GM03348 (cell line): ENCODE measurements at places on chromosomes 5 and 9.

DNA sequence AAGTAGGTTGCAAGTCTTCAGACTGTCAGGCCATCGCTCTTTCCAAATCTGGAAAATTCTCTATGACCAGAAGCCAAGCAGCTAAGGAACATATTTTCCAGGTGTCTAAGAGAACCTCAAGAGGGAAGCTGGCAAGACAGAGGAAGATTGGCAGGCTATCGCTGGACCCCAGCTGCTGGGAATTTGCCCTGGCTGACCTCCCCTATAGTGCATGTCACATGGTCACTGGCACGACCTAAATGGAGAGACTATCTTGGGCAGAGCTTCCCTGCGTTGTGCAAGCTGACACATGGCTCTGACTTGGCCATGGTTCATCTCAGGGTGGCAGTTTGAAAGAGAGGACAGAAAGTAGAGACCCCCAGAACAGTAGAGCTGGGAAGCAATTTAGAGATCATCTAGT lies 104.9 kb upstream of the ZNF618 start:
- DNase-seq: no peak

- DNase-seq: no peak
These were observed 67.4 kb upstream of the SPINK5 start for GRCh38 chr5:147996379-147996778.

GRCh38 chr9:136974817-136975535 lies 2.3 kb upstream of the PTGDS start:
- no peak for DNase-seq

- peak; percentile 52 for DNase-seq
These were observed 48.5 kb upstream of the RLN1 start for GRCh38 chr9:5388026-5388819.

- DNase-seq: no peak
These were observed 61.1 kb upstream of the SAP30L start for GRCh38 chr5:154384480-154385235.

DNA sequence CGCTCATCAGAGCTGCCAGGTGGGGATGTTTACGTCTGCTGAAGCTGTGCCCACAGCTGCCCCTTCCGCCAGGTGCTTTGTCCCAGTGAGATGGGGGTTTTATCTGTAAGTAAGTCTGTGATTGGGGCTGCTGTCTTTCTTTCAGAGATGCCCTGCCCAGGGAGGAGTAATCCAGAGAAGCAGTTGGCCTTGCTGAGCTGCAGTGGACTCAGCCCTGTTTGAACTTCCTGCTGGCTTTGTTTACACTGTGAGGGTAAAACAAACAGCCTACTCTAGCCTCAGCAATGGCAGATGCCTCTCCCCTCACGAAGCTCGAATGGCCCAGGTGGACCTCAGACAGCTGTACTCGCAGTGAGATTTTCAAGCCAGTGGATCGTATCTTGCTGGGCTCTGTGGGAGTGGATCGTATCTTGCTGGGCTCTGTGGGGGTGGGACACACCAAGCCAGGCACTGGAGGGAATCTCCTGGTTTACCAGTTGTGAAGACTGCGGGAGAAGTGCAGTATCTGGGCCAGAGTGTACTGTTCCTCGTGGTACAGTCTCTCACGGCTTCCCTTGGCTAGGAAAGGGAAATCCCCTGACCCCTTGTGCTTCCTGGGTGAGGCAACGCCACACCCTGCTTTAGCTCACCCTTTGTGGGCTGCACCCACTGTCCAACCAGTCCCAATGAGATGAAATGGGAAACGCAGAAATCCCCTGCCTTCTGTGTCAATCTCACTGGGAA lies 530.1 kb upstream of the DMAC1 start:
- no peak for DNase-seq

DNA sequence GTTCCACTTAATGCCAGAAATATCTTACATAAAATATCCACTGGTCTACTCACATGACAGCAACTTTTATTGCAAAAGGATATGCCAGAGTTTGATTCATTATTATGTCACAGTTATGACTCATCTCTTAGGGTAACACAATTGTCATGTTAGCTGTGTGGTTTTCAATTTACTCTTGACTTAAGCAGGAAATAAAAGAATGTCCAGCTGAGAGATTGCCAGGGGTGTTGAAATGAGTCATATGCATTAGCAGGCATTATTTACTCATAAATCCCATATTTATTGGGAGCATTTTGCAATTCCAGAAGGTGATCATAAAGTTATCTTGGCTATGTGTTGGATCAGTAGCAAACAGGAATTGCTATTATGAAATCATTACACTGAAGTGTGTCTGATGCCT lies 1164.6 kb upstream of the CDH18 start:
- no peak for DNase-seq

GRCh38 chr9:35603506-35603985 lies 1.5 kb upstream of the TESK1 start:
- peak; percentile 86 for DNase-seq

- peak; percentile 16 for DNase-seq
These were observed 30.3 kb downstream of the TYRP1 start for GRCh38 chr9:12723409-12724028.

DNA sequence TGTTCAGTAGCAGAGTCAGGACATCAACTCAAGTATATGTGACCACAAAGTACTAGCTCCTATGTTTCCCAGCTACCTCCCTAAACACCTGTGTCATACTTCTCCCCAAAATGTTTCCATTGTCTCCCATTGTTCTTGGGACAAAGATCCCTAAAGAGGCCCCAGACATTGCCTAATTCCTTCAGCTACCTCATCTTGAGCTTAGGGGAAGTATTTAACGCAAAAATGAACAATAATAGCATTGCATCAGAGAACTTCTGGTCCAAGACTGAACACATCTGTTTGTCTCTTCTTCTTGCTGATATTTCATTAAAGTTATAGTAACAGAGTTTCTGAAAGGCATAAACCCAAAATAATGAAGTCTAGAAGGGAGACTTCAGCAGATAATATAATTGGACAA lies 430.8 kb downstream of the MTRR start:
- no peak for DNase-seq

DNA sequence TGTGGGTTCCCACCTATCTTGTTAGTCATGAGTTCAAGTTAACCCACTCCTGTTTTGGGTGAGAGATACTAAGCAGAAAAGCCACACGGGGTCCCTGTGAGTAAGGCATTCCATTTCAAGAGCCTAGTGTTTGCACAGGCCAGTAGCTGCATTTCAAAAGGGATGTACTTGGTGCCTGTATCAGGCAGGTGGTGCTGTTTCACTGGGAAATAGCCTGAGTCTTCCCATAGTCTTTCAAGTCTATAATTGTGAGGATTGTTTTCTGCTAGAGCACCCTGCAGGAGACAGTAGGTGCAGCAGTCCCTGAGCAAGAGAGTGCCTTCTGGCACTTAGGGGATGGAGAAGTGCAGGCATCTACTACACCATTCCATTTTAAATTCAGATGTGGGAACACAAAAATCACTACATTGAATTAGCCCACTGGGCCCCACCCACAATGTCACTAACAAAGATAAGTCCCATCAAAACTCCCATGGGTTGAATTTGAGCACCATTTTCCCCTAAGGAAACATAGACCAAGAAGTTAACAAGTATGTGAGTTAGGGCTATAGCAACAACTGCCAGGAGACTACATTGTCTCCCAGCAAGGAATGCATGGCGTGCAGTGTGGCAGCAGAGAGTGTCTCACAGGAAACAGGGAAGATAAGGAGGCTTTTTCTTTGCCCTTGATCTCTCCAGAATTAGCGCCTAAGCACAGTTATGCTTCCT lies 263.2 kb downstream of the COX7C start:
- DNase-seq: peak; percentile 81

DNA sequence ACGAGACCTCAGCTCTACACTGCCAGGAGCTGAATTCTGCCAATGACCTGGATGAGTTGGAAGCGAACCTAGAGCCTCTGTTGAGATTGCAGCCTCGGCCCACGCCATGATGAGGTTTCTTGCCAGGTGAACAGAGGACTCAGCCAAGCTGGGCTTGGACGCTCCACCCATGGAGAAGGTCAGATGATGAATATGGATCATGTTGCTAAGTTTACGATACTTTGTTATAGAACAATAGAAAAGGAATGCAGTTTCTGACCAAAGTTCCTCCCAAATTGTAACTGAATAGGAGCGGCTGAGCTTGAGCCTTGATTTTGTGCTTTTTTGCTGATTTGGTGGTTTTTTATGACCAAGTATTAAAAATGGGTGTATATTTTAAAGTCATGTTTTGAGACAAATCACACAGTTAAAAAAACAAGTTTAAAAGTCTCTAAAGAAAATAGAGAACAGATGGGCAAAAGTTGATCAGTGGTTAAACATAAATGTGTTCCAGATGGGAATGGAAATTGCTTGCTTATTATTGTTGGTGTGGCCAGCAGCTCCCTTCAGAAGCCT lies 32.9 kb downstream of the ROPN1L start:
- peak; percentile 74 for DNase-seq

GRCh38 chr5:161256957-161257356 lies 289.6 kb downstream of the GABRB2 start:
- no peak for DNase-seq

- no peak for DNase-seq
These were observed 21.1 kb upstream of the DMRTA1 start for GRCh38 chr9:22425551-22425950.

DNA sequence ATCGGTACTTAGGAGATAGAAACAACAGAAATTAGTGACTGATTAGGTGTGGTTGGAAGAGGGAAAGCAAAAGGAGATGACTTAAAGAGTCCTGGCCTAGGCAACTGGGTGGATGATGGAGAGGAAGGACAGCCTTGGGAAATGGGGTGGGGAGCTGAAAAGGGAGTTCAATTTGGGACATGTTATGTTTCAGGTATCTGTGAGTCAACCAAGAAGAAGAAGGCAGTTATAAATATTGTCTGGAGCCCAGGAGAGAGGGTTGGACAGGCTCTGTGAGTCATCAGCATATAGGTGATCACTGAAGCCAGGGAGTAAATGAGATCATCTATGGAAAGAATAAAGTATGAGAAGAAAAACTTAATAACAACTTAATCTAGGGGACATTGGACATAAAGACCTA lies 357.7 kb downstream of the NPR3 start:
- DNase-seq: no peak

DNA sequence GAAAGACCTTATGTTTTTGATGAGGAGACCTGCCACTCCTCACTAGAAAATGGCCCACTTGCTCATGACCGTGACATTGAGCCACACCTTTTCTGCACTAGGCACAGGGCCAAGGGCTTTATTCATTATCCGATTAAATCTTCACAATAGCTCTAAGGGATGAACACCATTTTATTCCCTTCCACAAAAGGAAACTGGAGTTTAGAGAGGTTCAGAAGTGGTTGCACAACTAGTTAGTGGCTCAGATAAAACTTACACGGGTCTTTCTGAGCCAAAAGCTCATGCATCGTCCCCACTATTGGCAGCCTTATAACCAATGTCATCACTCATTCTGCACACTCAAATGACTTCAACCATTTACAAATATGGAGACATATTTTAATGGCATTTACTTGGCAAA lies 39.4 kb downstream of the SUSD1 start:
- no peak for DNase-seq

GRCh38 chr9:19629488-19629887 lies 159.3 kb downstream of the SLC24A2 start:
- DNase-seq: no peak

DNA sequence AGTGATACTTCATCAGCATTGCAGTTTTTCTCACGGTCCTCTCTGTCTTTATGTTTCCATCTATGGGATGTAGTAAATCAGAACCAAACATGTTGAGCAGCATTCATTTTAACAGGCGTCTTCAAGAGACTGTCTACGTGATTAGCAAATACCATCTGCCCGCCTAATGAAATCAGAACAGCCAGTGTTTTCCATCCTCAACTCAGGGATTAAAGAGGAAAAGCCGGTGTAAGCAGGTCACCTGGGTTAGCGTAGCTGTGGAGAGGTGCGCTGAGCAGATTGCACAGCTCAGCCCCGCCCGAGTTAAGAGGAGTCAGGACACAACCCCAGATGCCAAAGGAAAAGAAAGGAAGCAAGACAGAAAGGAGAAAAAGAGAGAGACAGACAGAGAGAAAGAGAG lies 54.3 kb upstream of the ANKRD33B start:
- no peak for DNase-seq

DNA sequence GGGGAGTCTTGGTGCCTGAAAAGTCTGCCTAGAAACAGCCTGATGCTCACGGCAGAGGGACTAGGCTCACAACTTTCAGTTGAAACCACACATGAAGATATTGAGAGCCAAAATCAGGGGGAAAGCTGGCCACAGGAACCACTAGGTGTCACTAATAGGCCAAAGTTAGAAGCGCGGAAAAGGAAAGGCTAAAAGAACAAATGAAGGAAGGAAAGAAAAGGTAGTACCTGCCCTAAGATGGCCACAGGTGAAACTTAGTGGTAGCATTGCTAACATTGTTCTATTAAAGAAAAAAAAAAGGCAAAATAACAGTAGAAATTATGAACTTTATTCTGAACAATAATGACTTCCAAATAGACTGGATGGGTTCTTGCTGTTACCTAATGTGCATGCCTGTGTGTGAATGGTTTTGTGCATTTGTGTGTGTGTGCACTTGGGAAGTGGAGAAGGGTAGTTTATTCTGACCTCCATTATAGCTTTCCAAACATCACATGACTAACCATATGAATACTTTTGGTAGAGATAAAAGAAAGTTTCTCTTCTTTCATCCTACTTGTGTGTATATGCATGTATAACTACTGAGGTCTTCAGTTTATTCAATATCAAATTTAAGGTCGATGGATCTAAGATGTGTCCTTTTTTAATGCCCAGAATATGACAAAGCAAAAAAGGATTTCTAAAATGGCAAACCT lies 2.1 kb upstream of the RFESD start:
- DNase-seq: peak; percentile 62

DNA sequence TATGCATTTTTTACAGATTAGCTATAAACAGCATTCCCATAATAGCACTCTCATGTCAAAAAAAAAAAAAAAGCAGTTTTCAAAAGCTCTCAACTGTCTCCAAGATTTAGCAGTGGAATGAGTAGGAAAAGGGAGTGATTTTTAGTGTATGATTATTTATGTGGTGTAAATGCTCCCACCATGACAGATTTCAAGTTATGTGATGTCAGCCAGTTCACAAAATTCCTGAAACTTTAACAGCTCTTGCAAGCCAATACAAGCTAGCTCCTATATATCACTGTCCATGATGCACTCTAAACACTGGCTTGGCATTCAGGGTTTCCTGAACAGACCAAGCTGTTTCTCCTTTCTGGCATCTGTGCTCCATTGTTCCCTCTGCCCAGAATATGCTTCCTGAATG lies 7.9 kb upstream of the ANKDD1B start:
- DNase-seq: no peak

DNA sequence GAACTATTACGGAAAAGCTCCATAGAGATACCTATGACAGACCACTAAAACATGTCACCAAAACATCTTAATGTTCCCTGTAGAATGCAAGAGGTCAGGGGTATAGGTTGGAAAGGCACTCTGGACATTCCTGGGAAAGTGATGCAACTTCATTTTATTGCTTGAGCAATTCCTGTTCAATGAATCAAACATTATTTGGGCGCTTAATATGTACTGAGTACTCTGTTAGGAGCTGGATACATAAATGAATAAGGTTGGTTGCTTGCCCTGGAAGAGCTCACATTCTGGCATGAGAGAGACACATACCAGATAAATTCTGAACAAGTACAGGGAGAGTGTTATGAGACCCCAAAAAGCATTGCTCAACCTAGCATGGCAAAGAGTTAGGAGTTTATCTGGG lies 408.9 kb upstream of the DMAC1 start:
- DNase-seq: no peak
